GM04503 (cell line): ENCODE measurements at places on chromosomes 2 and 18.

GRCh38 chr18:12317664-12318333 lies 9.8 kb downstream of the TUBB6 start:
- no peak for DNase-seq

DNA sequence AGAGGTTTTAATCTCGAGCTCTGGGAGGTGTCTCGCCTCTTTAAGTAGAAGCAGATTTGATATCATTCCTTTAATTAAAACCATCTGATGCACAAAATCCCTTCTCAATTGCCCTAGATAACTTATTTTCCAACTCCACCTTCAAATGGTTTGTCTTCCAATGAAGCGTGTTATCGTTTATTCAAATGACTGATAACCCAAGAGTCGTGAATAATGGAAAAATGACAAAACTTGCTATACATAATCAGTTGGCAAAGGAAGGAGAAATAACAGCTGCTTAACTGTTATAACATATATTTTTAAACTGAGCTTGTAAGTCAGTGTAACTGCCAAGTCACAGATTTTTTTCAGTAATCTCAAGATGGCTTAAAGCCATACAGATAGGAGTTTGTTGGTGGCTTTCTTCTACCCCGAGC lies 144.6 kb downstream of the QPCT start:
- no peak for DNase-seq

GRCh38 chr2:219626540-219626939 lies 890 bp upstream of the SLC4A3 start:
- no peak for DNase-seq

GRCh38 chr18:46051731-46052461 lies 20.2 kb downstream of the PSTPIP2 start:
- DNase-seq, result peak; percentile 58

DNA sequence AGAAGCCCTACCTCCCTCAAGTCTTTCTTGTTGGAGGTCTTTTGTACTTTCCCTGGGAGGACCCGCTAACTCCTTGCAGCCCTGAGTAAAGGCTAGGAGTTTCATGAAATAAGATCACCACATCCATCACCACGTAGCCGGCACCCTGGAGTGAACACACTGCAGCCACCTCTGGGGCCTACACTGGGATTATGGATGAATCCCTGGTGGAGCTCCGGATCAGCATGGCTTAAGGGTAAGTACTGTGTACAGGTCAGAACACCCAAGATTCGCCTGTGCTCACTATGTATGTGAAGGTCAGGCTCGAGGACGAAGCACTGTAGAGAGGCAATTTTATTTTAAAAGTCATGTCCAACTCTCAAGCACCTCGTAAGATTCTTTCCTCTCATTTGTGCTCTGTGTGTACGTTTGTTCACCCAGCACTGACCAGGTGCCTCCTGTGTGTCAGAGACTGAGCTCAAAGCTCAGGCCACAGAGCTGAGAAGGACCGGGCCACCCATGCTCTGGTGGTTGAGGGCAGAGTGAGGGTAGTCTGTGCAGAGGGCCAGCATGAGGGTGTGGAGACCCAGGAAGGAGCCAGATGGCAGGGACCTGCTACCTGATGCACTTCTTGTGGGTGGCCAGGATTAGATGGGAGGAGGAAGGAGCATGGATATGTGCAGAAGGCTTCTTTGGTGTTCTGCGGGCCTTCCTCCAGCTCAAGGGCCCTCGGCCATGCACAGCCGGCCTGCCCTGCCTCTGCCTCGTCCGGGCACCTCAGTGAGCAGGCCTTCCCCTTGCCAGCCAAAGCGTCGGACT lies 66.7 kb upstream of the TFCP2L1 start:
- DNase-seq, result no peak

DNA sequence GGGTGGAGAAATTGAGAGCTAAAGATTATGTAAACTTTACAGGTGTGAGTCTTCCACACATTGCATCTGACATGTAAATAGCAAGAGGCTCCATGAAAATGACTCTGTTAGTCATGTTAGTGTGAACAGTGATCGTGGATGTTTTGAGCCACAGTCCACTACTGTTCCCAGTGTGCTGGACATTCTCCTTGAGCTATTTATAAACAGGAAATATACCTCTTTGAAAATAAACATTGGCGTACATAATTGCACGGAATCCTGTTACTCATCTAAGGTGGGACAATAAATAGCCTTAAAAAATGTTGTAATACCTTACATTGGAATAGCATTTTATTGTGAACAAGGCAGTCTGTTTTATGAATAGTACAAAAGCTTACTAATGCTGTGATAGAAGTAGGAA lies 37.0 kb downstream of the LIMS1 start:
- DNase-seq, result no peak

DNA sequence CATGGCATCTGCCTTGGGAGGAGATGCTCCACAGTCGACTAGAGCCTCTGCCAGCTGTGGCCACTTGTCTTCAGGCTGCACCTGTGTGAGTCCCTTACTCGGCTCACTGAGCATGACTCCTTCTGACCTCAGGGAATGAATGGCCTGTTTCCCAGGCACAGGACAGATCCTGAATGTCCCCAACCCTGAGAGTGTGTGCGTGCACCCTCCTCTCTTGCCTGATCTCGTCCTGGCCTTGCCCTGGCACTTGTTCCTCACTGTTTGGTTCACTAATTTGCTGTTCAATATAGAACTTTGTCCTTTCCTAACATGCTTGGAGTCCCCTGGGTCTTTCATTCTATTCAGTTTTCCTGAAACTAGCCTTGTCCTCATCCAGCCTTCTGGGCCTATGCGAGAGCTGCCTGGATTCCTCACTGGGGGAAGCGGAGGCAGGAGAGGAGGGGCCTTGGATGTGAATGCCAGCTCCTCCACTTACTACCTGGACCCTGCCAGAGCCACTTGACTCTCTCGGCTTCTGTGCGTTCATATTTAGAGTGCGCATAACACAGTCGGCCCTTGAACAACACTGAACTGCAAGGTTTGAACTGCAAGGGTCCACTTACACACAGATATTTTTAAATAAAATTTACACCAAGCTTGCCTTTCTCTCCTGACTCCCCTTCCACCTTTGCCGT lies 184.8 kb downstream of the ACKR3 start:
- DNase-seq, result no peak

DNA sequence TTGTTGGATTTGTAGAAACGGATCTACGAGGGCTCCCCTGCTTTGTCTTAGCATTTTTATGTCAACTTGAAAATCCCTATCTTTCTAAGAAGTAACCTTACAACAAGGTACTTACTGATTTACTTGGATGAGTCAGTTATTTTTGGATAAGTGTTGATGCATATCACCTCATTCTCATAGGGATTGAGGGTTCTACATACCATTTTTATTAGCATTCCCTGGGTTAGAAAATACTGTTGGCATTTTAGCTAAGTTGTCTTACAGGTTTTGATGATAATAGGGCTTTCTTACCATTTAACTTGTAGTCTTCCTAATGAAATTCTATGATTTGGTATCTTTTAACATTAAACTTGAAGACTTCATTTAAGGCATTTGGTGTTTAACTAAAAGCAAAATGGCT lies 125.2 kb downstream of the UBE2E3 start:
- DNase-seq, result no peak

DNA sequence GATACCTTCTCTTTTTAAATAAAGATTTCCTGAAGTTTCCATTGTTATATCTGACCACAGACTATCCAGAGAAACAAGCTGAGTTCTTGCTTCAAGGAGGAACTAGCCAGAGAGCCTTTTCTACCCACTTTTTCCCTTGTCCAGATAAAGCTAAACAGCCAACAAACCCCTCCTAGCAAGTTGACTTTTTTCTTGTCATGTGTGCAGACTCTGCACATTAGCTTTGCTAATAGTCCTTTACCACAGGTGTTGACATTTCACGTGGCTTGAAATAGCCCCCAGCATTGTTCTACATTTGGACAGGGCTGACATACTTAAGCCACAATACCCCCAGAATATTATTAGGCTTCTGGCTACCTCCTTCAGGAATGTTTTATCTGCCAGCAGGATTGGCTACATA lies 40.7 kb downstream of the PCBP1 start:
- DNase-seq, result no peak

DNA sequence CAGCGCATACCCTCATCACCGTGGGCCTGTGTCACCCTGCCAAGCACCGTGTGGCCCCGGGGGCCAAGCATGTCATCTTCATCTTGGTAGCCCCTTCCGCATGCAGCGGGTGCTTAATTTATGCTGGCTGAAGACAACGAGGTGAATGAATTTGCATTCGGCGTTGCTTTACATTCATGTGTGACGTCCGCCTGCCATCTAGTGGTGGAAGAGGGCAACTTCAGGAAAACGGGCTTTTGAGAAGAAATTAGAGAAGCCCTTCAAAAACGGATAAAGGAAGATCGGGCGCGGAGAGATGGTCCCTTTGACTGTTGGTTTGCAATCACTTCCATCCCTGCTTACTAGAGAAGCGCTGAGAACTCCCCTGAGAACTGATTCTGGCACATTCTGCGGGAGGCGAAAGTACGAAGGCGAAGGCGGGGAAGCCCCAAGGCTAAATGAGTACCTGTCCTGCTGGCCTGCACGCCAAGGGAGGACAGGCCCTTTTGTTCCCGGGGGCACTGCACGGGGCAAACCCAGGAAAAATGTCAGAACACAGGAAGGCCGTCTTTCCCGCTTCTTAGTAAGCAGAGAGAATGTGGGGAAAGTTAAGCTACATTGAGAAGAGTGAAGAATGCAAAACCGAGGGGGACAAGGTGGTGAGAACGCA lies 145.9 kb downstream of the ZNF516 start:
- DNase-seq, result no peak

GRCh38 chr2:144548532-144549191 lies 28.7 kb upstream of the ZEB2 start:
- DNase-seq, result no peak

DNA sequence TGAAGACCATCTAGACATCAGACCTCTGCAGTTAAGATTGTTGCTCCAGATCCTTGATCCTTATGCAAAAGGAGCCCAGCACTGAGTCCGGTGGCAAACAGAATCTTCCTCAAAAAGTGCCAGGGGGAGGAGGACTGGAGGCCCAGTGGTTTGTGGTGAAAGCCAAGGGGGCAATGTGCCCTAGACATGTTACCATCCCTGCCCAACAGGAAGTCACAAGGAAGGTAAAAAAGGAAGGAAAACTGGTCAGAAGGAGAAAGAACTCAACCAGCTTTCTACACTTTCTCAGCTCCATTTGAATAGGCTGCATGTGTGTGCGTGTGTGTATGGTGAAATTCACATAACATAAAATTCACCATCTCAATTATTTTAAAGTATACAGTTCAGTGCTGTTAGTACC lies 25.0 kb upstream of the KDM3A start:
- no peak for DNase-seq

- peak; percentile 62 for DNase-seq
Measured at GRCh38 chr2:68368654-68369336, 3.7 kb downstream of the PLEK start.

DNA sequence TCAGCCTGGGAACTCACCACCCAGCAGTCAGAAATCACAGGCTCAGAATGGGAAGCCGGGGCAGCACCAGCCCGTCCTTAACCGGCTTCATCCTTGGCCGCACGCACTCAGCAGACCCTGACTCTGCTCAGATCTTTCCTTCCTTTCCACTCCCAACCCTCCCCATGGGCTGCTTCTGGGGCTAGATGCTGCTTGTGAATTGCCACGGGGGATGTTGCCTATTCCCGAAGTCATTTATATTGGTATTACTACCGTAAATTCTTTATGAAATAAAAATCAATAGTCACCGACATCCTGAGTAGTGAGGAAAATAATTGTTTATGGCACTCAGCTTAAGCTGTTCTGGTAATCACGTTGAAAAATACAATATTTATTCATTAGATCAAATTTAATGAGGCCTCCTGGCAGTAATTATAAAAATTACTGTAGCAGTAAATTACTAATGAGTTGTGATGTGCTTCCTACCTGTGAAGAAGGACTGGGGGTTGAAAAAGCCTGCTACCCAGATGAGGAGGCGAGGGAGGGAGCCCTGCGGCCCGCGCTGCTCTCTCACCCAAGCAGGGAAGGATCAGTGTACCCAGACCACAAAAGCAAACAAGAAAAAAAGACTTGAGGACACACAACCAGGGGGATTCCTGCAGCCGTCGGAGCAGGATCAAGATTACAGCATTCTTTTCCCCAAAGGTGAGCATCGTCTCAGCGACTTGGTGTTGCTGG lies 31.5 kb downstream of the CDCA7 start:
- DNase-seq, result no peak

DNA sequence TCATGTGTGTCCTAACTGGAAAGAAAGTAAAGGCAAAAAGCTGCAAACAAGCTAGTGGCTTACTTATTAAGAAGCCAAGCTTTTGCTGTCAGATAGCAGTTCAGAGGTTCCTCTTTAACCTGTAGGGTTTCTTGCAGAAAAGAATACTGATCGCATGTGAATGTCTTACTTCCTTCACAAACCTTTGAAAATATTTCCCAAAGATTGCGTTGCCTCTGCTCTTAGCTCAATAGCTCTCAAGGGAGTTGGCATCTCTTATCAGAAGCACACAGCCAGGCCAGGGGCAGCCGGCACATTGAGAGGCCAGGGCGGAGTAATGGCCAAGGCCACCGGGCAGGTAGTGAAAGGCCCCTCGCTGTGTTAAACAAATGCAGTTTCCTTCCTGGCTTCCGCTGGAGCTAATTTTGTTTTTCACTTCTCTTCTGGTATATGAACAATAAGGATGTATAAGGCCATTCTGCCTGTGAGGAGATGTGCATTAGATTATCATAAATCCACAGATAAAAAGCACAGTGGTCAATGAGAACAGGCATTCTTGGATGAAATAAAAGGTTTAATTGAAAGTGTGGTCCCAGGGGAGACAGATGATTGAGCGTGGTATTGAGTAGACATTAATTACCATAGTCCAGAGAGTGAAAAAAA lies 542.4 kb upstream of the NRP2 start:
- no peak for DNase-seq

DNA sequence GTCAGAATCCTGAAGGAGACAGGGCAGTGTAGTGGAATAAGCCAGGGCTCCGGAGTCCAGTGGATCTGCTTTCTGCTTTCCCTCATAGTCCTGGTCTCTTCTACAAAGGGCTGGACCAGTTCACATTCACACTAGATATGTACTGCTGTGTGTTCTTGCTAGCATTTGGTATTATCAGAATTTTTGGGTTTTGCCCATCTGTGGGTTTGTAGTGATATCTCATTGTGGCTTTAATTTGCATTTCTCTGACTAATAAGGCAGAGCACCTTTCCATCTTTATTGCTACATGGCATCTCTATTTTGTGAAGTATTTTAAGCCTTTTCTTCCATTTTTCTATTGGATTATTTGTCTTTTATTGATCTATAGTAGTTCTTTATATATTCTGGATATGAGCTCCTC lies 114.8 kb downstream of the DIS3L2 start:
- no peak for DNase-seq

DNA sequence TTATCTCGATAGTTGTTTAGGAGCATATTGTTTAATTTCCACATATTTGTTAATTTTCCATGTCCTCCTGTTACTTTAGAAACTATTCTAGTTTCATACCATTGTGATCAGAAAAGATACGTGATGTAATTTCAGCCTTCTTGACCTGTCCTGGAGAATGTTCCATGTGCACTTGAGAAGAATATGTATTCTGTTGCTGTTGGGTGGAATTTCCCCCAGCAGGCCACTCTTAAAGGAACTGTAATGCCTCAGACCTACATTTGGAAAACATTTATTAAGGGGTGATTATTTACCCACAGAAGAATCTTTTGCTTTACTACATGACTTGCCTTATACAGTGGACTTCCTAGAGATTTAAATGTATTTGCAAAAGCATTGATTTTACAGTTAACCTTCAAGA lies 55.5 kb downstream of the LIMS1 start:
- no peak for DNase-seq

- no peak for DNase-seq
Measured at GRCh38 chr2:200383380-200384110, 77.1 kb downstream of the SPATS2L start.
